ENCODE measurements at places on chromosomes 6 and 20.

GRCh38 chr6:40347571-40348011 is 239.6 kb downstream of the LRFN2 start:
- DNase-seq, result no peak

DNA sequence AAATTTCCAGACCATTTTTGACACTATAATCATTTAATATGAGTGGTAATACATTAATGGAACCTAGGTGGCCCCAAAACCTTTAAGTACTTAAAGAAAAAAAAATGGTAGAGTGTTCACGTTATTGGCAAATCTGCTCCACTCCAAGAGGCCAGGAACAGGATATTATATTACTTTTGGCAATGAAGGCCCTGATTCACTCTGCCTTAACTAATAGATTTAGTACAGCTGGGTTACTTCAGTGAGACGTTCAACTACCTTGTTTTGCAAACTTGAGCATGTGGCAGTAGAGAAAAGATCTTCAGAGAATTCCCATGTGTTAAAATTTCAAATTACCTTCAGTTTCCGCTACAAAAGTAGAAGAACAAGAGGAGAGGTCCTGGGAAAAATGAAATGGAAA is 12.8 kb downstream of the ADNP start:
- DNase-seq, result no peak

DNA sequence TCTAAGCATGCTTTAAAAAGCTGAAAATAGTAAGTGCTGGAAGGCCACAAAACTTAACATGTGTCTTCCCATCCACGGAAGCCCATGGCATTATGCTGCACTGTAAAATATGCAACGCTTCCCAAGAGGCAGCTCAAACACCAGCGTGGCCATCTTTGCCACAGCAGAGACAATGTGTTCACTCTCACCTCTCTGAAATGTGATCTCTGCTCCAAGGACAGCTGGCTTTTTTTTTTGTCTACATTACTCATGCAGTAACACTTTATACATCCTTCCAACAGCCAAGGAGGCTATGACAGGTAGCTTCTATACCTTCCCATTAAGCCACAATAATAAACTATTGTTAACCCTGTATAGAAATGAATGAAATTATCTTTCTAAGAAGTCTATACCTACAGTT is 49.2 kb downstream of the BLOC1S5 start:
- no peak for DNase-seq

GRCh38 chr20:44683263-44684046 is 31.7 kb upstream of the CCN5 start:
- peak; percentile 28 for DNase-seq

DNA sequence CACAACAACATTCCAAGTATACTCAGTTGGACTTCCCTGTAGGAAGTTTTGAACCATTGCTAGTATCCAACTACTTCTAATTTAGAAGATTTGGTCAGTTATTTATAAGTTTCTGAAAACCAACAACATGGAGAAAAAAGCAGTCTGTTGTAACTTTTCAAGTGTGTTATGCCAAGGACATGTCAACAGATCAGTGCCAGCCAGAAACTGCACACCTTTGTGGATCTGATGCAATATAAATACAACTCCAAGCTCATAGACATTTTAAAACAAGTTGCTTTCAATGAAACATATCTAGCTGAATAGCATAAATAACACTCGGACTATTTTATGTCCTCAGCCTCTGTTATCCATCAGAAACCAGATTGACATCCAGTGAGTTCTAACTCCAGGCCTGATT is 58.3 kb upstream of the CARMIL1 start:
- no peak for DNase-seq

Measured in SW 1271 (cell line).